ENCODE measurements at places on chromosomes 16 and 17.

GRCh38 chr16:85393674-85394451 is 219.3 kb upstream of the GSE1 start:
- peak; percentile 56 for DNase-seq

GRCh38 chr17:50904518-50905459 is 38.6 kb upstream of the TOB1 start:
- DNase-seq, result no peak

GRCh38 chr17:50430821-50431618 is 5.0 kb downstream of the ACSF2 start:
- no peak for DNase-seq

- DNase-seq, result no peak
These were observed 11.9 kb upstream of the SP6 start for GRCh38 chr17:47862621-47863440.

DNA sequence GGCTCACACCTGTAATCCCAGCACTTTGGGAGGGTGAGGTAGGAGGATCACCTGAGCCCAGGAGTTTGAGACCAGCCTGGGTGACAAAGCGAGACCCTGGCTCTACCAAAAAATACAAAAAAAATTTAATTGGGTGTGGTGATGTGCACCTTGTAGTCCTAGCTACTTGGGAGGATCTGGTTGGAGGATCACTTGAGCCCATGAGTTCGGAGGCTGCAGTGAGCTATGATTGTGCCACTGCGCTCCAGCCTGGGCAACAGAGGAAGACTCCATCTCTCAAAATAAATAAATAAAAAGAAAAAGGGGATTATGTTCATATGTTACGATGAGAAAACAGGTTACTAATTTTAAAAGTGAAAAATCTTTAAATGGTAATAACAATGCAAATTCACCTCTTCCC is 996 bp downstream of the MLKL start:
- peak; percentile 5 for DNase-seq

- no peak for DNase-seq
These were observed 69.7 kb upstream of the FA2H start for GRCh38 chr16:74844041-74844980.

DNA sequence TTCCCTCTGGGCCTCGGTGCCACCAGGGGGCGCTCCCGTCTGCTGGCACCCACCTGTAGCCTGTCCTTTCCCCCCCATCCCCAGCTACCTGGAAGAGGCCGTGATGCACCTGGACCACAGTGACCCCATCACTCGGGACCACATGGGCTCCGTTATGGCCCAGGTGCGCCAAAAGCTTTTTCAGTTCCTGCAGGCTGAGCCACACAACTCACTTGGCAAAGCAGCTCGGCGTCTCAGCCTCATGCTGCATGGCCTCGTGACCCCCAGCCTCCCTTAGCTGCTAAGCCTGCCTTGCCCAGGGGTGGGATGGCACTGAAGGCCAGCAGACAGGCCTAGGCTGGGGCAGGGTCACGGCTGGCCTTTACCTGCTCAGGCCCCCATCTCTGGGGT is 818 bp upstream of the NRN1L start:
- DNase-seq, result peak; percentile 67

GRCh38 chr17:7613769-7614424 is 800 bp downstream of the FXR2 start:
- no peak for DNase-seq

- no peak for DNase-seq
These were observed 18.3 kb downstream of the POLR3K start for GRCh38 chr16:35011-35677.

Measured in CD4-positive, alpha-beta T cell treated with Interleukin-2 at 100 ng/mL for 4 hours (primary cell).